ENCODE measurements at places on chromosomes 4 and X.

DNA sequence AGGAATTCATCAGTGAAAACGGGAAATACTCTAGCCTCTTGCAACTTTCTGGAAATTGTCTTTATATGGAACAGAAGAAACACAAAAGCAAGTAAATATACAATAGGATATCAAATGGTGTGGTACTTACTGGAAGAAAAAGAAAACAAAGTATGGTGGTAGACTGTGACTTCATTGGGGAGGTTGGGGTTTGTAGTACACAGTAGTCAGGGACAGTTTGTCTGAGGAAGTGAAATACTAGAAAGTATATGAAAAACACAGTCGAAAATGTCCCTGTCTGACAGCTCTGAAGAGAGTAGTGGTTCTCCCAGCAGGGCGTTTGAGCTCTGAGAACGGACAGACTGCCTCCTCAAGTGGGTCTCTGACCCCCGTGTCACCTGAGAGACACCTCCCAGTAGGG is 390.0 kb upstream of the NWD2 start:
- DNase-seq, result no peak

- DNase-seq, result no peak
Measured at GRCh38 chr4:125983168-125983567, 668.4 kb downstream of the FAT4 start.

GRCh38 chr4:74855879-74856278 is 61.6 kb upstream of the BTC start:
- DNase-seq, result no peak

GRCh38 chr4:31089815-31090214 is 369.6 kb downstream of the PCDH7 start:
- no peak for DNase-seq
